Fibroblast of skin of left quadriceps (primary cell): ENCODE measurements at places on chromosomes 12 and 14.

DNA sequence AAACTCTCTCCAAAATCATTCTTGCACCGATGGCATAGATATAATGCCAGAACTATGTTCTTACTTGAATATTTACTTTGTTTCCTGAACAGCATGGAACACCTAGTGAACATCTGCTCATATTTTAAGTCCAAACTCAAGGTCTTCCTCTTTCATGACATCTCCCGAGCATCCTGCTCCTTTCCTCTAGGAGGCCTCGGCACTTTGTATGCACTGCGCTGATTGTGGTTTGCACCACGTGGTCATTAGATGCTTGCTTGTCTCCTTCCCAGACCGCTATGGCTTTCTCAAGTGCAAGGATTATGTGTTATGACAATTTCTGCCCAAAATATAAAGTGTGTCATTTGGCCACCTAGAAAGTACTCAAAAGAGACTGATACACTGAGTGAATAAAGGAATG, 912.0 kb downstream of the GALC start:
- no peak for DNase-seq

- no peak for DNase-seq
Measured at GRCh38 chr12:38772437-38772836, 133.0 kb downstream of the CPNE8 start.

DNA sequence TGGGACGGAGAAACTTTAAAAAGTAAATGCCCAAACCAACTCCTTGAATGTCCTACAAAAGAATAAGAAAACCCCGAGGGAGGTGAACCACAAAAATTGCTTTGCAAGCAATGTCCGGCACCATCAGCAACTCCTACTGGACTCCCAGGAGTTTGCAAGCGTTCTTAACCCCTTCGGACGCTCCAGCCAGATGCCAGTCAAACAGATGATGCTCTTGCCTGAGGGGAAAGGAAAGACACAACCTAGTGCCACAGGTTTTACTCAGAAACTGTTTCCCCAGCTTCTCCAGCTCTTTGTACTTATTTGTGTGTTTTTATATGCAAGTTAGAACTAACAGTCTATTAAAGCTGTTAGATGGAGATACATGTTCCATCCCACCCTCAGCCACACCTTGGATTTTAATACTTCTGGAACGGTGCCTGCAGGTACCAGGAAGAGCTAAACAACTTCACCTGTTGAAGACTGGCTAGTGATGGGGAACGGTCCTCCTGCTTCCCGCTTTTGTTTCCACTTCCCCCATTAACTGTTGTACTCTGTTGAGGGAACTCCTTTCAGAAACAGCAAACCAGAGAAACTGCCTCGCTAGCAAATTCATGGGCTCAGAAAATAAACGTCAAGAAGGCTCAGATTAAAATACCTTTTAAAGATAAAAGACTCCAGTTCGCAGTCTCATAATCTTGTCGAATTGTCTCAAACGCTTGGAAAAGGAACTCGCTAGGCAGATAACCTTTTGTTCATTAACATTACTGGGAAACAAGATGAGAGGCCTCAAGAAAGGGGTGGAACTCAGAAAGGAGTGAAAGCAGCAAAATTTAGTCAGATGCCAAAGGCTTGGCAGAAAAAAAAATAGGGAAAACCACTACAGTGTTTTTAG, 1.1 kb upstream of the FERMT2 start:
- peak; percentile 31 for DNase-seq

DNA sequence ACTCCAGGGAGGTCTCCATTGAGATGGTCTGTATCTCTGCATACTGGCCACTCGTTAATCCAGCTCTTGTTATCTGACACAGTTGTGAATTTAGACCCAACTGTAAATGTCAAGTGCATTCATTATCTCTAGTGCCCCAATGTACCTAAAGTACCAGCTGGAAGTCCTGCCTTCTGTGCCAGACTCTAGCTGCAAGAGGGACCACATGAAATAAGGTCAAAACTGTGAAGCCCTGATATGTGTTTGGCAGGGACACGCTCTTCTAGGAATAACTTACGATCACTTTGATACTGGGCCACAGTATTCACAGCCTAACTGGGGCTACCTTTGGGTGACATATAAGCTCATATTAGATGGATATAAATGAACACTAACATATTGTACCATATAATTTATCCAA, 268.5 kb downstream of the LRIG3 start:
- DNase-seq, result no peak

DNA sequence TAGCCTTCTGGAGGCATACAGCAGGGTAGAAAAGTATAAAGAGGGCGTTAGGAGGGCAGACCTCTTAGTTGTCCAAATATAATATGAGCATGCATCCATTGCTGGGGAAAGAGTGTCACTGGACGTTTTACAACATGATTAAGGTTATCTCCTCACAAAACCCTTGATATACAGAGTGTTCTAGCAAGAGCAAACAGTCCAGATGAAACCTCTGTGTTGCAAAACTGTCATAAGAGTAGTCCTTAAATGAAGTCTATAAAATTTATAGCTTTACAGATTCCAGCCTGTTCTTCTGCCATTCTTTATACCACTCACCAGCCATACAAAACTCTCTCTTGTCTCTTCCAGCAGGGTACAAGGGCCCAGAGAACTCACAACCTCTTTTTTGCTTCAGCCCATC, 21.7 kb downstream of the WBP11 start:
- no peak for DNase-seq

- DNase-seq, result no peak
Measured at GRCh38 chr14:102722646-102723045, 54.6 kb upstream of the TRAF3 start.

DNA sequence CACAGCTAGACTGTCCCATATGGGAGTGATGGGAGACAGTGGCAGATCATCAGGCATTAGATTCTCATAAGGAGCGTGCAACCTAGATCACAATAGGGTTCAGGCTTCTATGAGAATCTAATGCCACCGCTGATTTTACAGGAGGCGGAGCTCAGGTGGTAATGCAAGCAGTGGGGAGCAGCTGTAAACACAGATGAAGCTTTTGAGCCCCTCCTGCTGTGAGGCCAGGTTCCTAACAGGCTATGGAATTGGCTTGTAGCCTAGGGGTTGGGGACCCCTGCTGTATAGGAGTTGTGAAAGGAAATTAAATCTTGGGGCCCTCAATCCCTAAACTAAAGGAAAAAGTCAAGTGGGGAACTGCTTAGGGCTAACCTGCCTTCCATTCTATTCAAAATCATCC, 29.6 kb downstream of the ADIPOR2 start:
- no peak for DNase-seq

GRCh38 chr14:95406756-95407277, 87.1 kb upstream of the CLMN start:
- no peak for DNase-seq

DNA sequence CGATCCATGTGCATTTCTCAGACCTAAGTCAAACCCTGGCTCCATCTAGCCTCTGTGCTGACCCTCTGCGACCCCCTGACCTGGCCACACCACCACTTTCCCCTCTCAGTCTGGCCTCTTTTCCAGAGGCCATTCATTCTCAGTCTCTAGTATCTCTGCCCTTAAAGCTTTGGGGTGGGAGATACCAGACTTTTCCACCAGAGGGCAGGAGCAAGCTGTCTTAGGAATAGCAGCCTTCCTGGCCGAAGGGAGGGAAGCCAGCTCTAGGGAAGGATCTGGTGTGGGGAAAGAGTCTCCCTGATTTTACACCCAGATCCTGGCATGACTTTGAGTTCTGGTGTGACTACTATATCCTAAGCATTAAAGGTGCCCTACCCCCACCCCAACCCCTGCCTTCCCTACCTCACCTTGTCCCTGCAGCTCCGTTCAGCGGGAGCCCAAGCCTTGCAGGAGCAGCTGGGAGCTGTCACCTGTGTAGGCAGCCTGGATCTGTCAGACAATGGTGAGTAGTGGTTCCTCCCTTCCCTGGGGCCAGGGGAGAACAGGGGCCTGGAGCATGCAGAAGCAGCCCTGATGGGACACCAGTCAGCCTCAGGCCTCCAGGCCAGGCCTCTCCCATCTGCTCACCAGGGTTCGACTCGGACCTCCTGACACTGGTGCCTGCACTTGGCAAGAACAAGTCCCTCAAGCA, 6.6 kb downstream of the CARMIL3 start:
- DNase-seq, result peak; percentile 46

DNA sequence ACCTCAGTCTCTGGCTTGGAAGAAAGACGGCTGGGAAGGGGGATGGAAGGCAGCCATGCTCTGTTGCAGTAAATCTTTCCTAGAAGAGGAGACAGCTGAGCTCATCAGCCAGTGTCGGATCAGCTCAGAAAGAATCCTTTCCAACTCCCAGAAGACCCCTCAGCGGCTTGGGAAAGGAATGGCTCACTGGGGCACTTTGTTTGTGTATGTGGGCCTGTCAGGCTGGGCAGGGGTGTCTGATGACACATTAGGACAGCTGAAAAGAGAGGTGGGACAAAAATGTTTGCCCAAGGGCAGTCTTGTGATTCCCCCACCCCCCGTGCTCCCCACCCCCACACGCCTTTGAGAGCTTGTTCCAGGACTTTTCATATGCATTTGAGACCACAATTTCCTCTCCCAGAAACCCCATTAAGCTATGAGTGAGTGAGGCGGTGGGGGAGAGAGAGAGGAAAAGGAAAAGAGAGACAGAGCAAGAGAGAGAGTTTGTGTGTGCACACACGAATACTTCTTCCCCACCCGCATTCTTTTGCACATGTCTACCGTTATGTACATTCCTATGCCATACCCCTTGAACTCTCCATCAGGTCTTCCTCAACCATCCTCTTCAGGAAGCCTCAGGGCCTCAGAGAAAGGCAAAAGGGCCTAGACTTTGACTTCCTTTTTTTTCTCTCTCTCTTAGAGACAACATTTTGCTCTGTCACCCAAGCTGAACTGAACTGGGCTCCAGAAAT, 198.9 kb downstream of the ZFP36L1 start:
- DNase-seq, result peak; percentile 88

DNA sequence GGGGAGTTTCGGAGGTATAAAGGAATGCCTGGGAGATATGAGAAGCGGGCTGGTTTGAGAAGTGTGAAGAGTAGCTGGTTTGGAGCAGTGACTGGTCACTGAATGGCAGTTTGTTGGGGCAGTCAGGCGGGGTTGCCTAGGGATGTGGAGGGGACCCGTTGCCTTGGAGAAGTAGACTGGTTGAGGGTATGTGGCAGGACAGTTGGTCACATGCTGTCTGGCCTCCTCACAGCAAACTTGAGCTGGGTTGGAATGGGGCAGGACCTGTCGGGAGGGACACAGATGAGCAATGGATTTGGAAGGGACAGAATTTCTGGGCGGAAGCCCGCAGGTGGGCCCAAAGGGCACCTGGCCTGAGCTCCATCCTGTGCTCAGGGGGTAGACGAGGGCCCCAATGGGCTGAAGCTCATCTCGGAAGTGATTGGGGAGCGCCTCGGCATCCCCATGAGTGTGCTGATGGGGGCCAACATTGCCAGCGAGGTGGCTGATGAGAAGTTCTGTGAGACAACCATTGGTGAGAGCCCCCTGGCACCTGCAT, 2.2 kb downstream of the GPD1 start:
- no peak for DNase-seq

DNA sequence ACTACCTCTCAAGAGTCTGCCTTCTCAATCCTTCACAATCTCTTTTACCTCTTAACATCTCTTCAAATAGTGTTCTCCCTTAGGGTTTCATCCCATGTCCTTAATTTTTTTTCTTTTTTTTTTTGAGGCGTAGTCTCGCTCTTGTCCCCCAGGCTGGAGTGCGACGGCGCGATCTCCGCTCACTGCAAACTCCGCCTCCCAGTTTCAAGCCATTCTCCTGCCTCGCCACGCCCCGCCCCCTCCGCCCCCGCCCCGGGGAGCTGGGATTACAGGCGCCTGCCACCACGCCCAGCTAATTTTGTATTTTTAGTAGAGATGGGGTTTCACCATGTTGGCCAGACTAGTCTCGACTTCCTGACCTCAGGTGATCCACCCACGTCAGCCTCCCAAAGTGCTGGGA, 7.0 kb upstream of the BCAT1 start:
- DNase-seq, result no peak

DNA sequence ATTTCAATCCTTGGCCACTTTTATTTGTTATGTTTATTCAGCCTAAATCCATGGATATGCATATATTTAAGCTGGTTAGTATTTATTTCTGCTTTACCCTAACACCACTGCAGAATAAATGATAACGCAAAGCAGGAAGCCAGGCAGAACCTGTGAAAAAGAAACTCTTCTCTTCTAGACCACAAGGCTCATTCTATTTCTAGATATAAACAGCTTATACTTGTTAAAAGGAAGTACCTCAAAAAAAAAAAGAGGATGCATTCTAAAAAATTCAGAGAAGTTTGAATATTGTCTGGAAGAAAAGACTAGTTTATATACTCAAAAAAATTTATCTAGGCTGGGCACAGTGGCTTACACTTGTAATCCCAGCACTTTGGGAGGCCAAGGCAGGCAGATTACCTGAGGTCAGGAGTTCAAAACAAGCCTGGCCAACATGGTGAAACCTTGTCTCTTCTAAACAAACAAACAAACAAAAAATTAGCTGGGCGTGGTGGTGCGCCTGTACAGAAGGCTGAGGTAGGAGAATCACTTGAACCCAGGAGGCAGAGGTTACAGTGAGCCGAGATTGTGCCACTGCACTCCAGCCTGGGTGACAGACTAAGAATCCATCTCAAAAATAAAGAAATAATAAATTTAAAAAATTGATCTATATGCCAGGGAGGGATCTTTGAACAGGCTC, 55.8 kb downstream of the GALNT4 start:
- no peak for DNase-seq

DNA sequence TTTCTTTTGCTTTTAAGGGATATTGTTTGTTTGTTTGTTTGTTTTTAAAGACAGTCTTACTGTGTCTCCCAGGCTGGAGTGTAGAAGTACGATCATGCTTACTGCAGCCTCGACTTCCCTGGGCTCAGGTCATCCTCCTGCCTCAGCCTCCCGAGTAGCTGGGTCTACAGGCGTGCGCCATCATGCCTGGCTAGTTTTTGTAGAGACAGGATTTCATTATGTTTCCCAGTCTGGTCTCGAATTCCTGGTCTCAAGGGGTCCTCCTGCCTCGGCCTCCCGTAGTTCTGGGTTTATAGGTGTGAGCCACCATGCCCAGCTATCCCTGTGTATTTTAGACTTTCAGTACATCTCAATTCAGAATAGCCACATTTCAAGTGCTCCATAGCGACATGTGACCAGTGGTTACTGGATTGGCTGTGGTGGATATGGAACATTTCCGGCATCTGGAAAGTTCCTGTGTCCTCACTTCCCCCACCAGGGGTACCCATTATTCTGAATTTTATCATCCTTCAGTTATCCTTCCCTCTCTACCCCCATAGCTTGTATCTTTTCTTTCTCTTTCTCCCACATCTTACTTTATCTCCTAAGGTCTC, 61.1 kb downstream of the HRK start:
- DNase-seq, result no peak

GRCh38 chr14:21476523-21476924, 235 bp downstream of the RAB2B start:
- DNase-seq, result no peak
